ENCODE measurements at places on chromosomes 7 and 10. TPM values are rescaled to one million over a fixed set of nuclear protein-coding genes. Genes with fewer than 3 reads are reported as not detected.

Gene CACNA2D1
- 19.5 TPM for polyA plus RNA-seq

Gene CASTOR2
- 8.2 TPM for polyA plus RNA-seq

Gene MAGI2
- 3.1 TPM for polyA plus RNA-seq

Gene PTTG1IP2
- not detected for polyA plus RNA-seq

Gene KCNH2
- polyA plus RNA-seq, result 2.0 TPM
